CD4-positive, alpha-beta T cell treated with Interleukin-17A for 1 hour (primary cell): ENCODE measurements at places on chromosomes 3 and 15.
A peak's percentile ranks its signal among the peaks of the same experiment; 100 is the strongest.

- DNase-seq, result peak; percentile 78
Measured at GRCh38 chr3:112979244-112979832, 4.4 kb upstream of the CD200R1 start.

- no peak for DNase-seq
Measured at GRCh38 chr3:136937851-136938250, 19.9 kb upstream of the IL20RB start.

DNA sequence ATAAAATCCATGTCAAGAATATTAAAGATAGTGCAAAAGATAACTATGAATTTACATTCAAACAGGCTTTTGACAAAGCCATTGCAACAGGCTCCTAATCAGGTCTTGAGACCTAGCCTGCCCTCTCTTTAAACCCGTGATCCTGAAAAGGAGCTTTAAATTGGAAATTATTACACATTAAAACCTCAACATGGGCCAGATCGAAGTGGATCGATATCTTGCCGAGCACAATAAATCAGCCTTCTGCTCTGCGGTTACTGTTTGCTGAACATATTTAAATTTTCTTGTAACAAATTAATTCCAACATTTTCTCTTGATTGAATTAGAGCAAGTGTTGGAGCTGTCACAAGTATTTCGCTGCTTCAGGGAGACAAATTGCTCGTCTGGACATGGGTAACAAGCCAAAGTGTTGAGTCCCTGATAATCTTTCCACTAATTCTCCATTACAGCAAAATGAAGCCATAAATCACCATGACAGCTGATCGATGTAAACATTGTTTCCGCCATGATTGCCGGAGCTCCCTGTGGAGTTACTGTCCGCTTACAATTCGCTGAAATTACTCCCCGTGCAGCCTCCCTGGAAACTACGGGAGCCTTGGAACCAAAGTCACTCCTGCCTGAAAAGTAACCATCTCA, 47.6 kb downstream of the SHOX2 start:
- DNase-seq, result no peak

DNA sequence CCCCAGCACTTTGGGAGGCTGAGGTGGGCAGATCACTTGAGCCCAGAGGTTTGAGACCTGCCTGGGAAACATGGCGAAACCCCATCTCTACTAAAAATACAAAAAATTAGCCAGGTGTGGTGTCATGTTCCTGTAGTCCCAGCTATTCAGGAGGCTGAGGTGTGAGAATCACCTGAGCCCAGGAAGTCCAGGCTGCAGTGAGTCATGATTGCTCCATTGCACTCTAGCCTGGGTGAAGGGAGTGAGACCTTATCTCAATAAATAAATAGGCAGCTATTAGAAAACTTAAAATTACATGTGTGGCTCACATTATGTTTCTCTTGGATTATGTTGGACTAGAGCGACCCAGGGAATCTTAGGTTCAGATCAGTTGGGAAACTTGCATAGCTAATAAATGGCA, 69.7 kb downstream of the RPLP1 start:
- no peak for DNase-seq

DNA sequence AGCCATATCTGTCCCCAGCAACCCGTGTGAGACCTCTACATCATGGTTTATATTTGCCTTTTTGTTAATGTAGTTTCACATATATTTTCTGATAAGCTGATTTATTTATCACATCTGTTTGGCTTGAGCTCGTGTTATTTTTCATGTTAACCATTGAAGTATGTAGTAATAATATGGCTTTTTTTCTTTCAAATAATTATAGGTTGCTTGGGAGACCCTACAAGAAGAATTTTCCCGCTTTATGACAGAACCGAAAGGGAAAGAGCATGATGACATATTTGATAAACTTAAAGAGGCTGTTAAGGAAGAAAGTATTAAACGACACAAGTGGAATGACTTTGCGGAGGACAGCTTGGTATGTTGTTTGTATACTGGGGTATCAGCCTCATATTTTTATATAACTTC, 63.9 kb downstream of the OPA1 start:
- no peak for DNase-seq

DNA sequence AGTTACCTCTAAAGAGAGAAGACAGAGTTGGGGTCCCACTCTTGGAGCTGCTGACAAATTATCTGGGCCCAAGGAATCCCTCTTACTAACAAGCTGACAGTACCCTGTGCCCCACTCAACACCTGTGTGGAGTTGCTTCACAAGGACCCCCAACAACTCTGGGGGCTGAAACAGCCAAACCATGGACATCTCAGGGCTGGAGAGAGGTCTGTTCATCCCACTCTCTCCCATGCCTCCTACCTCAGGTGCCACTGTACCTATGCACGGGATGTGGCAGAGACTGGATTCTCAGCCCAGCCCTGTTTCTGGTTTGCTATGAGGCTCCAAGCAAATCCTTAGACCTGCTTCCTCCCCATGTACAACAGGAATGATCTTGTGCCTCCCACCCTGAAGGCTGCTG, 101.7 kb downstream of the ETFA start:
- DNase-seq, result no peak

GRCh38 chr3:71647751-71648150, 64.2 kb upstream of the FOXP1 start:
- DNase-seq, result no peak

- peak; percentile 44 for DNase-seq
Measured at GRCh38 chr3:33096093-33096868, 665 bp downstream of the GLB1 start.

GRCh38 chr3:57983734-57984518, 24.3 kb upstream of the FLNB start:
- peak; percentile 54 for DNase-seq

DNA sequence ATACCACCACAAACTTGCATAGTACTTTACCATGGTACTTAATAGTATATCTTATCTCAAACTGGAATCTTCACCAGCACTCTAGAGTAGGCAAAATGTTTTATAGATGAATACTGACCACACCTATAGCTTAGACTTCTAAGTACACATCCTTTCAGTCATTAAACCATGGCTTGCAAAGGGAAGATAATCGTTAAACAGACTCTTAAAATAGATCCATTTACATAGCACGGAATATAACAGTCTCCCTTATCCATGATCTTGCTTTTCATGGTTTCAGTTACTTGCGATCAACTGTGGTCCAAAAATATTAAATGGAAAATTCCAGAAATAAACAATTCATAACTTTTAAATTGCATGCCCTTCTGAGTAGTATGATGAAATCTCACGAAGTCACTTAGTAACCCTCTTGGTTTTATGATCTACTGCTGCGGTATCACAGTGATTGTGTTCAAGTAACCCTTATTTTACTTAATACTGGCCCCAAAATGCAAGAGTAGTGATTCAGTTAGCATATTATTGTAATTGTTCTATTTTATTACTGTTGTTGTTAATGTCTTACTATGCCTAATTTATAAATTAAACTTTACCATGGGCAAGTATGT, 111.4 kb downstream of the HERC1 start:
- DNase-seq, result no peak

DNA sequence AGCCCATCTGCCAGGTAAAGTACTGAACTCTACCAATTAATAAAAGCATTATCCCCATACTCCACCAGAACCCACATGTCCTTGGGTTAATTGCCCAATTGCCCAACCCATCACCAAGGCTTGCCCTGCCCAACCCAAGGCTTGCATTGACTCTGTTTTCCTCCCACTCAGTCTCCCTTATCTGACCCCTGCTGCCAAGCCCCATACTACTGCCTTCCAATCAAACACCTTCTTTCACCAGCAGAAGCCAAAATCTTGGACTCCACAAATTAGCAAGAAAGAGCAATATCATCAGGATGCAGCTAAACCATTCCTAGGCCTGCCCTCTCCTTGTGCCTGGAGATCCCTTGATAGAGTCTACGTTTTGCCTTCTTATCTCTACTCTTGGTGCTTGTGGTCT, 602.9 kb downstream of the NTRK3 start:
- no peak for DNase-seq

GRCh38 chr3:67686069-67686468, 31.7 kb upstream of the SUCLG2 start:
- DNase-seq, result no peak

GRCh38 chr3:142507241-142507640, 59.4 kb upstream of the XRN1 start:
- no peak for DNase-seq

DNA sequence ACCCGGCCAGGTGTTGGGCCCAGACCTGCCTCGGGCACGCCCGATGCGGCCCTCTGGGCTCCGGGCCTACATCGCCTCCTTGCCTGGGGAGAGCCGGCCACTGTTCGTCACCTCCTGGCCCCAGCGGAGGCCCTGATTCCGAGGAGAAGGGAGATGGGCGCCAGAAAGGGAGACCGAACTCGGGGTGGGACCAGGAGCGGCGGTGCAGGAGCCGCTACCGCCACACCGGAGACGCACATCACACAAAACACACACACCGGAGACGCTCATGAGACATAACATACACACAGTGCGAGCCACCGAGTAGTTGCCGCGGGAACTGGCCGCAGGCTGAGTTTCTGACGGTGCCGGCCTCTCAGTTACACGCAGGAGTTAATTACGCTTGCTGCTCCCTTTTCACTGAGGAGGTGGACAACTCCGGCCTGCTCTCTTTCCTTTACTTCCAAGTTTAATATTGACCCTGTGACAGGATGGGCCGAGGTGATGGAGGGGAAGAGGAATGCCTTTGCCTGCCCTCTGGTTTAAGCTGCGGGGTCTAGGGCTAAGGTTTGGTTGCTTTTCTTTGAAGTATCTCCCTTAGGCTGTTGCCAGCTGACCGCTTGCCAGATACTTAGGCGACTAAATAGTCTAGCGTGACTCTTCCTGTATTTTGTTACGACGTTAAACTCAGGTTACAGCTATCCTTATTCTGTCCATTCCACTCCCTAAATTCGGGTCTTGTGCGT, 570 bp downstream of the PCNP start:
- peak; percentile 71 for DNase-seq

DNA sequence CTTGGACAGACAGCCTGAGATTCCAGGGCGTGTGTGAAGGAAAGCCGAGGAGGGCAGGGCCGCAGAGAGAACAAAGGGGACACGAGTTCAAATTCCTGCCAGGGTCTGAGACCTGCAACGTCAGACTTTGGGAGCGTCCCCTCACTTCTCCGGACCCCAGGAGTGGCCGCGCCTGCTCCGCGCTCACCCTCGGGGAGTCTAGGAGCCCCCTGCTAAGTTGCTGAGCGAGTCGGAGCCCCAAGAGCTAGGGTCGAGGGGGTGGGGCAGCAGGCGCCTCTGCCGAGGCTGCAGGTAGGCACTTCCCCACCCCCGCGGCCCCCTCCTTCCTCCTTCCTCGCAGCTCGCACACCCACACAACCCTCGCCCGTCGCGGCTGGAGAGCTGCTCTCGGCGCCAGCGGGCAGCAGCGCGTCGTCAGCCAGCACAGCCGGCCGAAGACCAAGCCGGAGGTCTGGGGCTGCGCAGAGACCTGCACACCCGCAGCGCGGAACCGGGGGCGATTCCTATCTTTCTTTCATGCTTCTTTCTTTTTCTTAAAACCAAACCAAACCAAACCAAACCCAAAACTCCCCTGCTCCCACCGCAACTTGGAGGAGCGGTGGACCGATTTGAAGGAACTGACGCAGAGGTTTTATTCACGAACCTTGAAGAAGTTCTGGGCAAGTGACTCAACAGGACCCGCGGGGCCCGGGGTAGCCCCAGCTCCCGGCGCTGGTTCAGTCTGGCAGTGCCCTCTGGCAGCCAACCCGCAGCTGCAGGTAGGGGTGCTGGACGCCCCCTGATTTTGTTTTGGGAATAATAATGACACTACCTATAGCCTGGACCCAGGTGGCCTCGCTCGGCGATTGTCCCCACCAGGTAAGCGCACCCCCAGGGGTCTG, at the start of gene ANKRD34C:
TSS of gene ANKRD34C (plus strand) at position 352 of the 881 bp plus-strand sequence. CDS start 10,563 bp downstream, outside the sequence.
- no peak for DNase-seq
